ENCODE measurements at places on chromosomes 12 and 14. TPM values are rescaled to one million over a fixed set of nuclear protein-coding genes. Genes with fewer than 3 reads are reported as not detected.

The FOXN4 gene
- not detected for total RNA-seq

The KIF5A gene
- 2.6 TPM for total RNA-seq

The BIN2 gene
- total RNA-seq, result not detected

The ADGRD1 gene
- 4.7 TPM for total RNA-seq

The DAD1 gene
- 248 TPM for total RNA-seq

DNA sequence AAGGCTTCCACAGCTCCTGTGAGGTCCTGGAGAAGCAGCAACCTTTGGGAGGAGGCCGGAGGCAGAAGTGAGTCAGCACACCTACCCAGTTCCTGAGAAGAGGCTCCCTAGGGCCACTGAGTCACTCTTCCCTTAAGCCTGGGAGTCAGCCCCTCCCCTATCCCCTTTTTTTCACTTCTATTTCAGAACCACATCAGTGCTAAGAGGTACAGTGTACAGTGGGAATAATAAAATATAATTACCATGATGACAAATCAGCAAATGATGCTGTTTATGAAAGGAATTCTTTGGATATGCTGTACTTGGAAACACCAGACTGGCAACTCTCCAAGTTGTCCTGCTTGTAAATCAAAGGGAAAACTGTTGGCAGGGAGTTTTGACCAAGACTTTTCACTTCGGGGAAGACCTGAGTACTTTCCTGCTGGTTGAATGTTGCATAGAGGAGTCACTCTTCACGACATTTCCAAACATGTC lies 7.8 kb upstream of the TBPL2 start:
- DNase-seq, result no peak

DNA sequence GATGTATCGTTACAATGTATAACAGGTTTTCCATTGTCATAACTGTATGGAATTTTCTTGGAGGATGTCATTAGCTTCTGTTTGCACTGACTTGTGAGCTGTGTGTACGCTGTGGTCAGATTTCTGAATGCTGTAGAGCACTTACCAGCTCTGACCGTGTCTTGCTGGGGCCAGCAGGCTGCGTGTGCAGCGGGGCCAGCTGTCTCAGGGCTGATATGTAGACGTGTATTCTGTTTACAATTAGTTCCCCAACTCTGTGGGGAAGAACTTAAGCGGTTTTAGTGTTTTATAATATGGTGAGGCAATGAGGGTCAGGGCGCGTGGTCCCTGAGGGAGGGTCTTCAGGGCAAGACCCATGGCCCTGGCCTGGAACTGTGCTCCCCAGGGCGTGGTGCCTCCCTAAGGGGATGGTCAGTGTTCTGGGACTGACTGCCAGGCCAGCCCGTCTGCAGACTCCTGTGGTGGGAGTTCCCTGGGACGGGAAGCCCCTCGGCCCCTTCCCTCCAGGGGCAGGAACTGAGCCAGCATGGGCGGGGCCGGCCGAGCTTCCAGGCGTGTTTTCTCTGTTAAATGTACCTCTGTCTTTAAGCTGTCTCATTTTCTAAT lies 18.7 kb downstream of the XRCC3 start:
- DNase-seq, result peak; percentile 72

DNA sequence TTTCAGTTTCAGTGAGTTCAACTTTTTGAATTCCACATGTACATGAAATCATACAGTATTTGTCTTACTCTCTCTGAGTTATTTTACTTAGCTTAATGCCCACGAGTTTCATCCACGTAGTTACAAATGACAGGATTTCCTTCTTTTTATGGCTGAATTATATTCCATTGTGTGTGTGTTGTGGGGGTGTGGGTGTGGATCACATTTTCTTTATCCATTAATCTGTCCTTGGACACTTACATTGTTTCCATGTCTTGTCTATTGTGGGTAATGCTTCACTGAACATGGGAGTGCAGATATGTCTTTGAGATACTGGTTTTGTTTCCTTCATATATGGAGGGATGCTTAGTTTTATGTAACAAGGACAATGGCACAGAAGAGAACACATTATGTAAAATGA lies 63.5 kb upstream of the TMTC1 start:
- no peak for DNase-seq

DNA sequence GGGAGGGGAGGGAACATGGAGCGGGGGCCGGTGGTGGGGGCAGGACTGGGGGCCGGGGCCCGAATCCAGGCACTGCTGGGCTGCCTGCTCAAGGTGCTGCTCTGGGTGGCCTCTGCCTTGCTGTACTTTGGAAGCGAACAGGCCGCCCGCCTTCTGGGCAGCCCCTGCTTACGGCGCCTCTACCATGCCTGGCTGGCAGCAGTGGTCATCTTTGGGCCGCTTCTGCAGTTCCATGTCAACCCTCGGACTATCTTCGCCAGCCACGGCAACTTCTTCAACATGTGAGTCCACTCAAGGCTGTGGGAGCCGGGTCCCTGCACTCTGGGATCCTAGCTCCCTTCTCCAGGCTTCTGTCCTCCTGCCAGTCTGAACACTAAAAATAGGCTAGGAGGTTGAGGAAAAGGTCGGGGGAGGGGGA lies 1.1 kb downstream of the FITM1 start:
- no peak for DNase-seq

- no peak for DNase-seq
These were observed 96.1 kb downstream of the IPO8 start for GRCh38 chr12:30599608-30600007.

GRCh38 chr14:85178864-85179263 lies 351.1 kb upstream of the FLRT2 start:
- DNase-seq, result no peak

GRCh38 chr14:60323199-60323896 lies 74.3 kb downstream of the PPM1A start:
- no peak for DNase-seq
